ENCODE measurements at places on chromosomes 3 and 15. TPM values are rescaled to one million over a fixed set of nuclear protein-coding genes. Genes with fewer than 3 reads are reported as not detected.

- H3K36me3 ChIP-seq, result no peaks in the 10 kb centered on the region
- H3K4me3 ChIP-seq, result no peak overlapping the region
- DNase-seq, result no peak
- no peaks in the 10 kb centered on the region for H3K27me3 ChIP-seq
These were observed 25.8 kb downstream of the P2RY1 start for GRCh38 chr3:152860736-152861135.

Gene RAB27A
- 28.1 TPM for polyA plus RNA-seq

Gene NEK10
- 0.87 TPM for polyA plus RNA-seq

Gene P2RY14
- polyA plus RNA-seq, result 2.8 TPM

Gene SAXO2
- polyA plus RNA-seq, result 2.8 TPM

DNA sequence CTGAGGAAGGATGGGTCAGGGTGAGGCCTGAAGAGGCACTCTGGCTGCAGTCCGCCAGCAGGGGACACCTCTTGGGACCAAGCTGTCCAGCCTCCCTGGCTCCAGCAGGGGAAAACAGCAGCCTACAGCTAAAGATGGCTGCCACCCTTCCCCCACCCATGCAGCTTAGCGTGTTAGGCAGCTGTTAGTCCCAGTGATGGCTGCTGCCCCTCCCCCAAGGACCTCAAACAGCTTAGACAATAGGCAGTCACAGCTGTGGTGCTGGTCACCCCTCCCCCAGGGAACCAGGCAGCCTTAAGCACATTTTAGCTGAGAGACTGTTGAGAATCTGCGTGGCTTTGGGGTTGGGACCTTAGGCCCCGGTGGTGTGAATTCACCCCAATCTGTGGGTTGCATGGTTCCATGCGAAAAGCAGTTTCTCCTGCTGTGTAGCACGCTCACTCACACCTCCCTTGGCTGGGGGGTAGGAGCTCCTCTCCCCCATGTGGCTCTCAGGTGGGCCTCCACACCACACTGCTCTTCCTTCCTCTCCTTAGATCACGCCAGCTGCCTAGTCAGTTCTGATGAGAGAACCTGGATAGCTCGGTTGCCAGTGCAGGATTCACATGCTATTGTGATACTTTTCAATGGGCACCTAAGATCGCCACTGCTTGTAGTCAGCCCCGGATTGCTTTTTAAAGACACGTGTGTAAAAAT lies 140.5 kb upstream of the CADPS start:
- DNase-seq, result peak; percentile 1
- H3K4me1 ChIP-seq, result no peaks in the 10 kb centered on the region
- H3K36me3 ChIP-seq, result no peaks in the 10 kb centered on the region
- H3K27ac ChIP-seq, result no peak overlapping the region
- H3K27me3 ChIP-seq, result no peaks in the 10 kb centered on the region

Gene CCDC54
- 0.04 TPM for polyA plus RNA-seq

DNA sequence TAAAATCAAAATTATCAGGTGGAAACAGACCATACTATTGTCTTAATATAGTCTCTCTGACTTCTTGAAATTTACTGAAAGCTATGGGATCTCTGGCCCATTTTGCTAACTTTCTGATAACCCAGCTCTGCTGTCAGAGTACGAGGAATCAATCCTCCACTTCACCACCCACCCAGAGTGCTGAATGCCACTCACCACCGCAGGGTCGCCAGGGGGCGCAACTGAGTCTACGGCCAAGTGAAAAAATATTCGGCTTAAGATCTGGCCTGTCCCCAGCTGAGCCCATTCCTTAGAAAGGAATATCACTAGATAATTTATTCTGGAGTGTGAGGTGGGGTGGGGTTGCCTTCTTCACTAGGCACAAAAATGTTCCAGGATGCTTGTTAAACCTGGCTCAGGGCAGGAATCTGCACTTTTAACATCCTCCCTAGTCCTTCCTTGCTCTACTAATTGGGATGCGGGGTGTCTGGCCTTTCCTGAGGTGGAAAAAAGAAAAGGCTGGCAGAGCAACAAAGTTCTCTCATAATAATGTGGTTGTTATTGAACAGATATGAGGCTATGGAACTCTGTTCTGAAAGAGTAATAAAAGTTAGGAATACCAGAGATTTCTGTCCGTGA lies 520.6 kb downstream of the MFSD1 start:
- DNase-seq, result no peak
- no peaks in the 10 kb centered on the region for H3K27me3 ChIP-seq
- H3K27ac ChIP-seq, result no peak overlapping the region
- no peaks in the 10 kb centered on the region for H3K4me1 ChIP-seq
- no peaks in the 10 kb centered on the region for H3K36me3 ChIP-seq
- H3K4me3 ChIP-seq, result no peak overlapping the region

Gene PGBD4
- polyA plus RNA-seq, result 1.9 TPM

GRCh38 chr3:70606018-70606417 lies 293.6 kb upstream of the MDFIC2 start:
- DNase-seq, result no peak
- H3K4me1 ChIP-seq, result no peaks in the 10 kb centered on the region
- no peaks in the 10 kb centered on the region for H3K36me3 ChIP-seq
- no peak overlapping the region for H3K4me3 ChIP-seq

Gene P2RY13
- 4.9 TPM for polyA plus RNA-seq

GRCh38 chr3:143307613-143308183 lies 188.1 kb downstream of the CHST2 start:
- H3K4me3 ChIP-seq, result no peak overlapping the region
- H3K27me3 ChIP-seq, result no peaks in the 10 kb centered on the region

Gene GCHFR
- 182 TPM for polyA plus RNA-seq

Gene KLF15
- polyA plus RNA-seq, result 1.4 TPM

Gene DPPA2
- 0.03 TPM for polyA plus RNA-seq

- DNase-seq, result no peak
- no peaks in the 10 kb centered on the region for H3K36me3 ChIP-seq
- H3K4me3 ChIP-seq, result no peak overlapping the region
- peaks cover 5% of the 10 kb centered on the region for H3K4me1 ChIP-seq
- H3K27ac ChIP-seq, result peak overlapping the region; percentile 62
- no peaks in the 10 kb centered on the region for H3K27me3 ChIP-seq
These were observed 118.6 kb upstream of the PRICKLE2 start for GRCh38 chr3:64343689-64344430.

GRCh38 chr3:2861920-2862319 lies 248.3 kb downstream of the IL5RA start:
- no peak for DNase-seq
- no peaks in the 10 kb centered on the region for H3K36me3 ChIP-seq

Gene AMOTL2
- 36.0 TPM for polyA plus RNA-seq

DNA sequence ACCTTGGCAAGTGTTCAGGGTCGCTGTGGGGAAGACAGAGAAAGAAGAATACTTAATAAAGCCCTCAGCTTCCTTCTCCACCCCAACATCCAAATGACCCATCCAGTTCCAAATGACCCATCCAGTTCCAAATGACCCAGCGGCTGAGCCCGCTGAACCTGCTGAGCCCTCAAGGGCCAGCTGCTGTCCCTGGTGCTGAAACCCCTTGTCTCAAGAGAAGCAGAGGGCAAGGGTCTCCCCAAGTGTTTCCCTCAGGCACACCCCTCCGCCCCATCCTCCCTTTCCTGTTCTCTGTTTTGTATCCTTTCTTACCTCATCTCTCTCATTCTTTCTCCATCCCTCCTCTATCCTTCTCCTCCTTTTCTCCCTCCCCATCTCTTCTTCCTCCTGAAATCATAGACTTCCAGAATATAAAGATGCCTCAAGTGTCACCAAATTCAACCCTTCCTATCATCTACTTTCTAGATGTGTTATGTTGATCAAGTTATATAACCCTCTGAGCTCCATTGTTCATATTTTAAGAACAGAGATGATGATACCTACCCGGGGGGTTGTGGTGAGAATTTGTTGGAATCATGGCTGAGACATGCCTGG lies 29.0 kb downstream of the CCDC33 start:
- no peak overlapping the region for H3K27ac ChIP-seq
- DNase-seq, result no peak
- H3K36me3 ChIP-seq, result no peaks in the 10 kb centered on the region
- H3K4me1 ChIP-seq, result no peaks in the 10 kb centered on the region
- peaks cover 3% of the 10 kb centered on the region for H3K27me3 ChIP-seq

Gene SAMMSON
- 0.09 TPM for polyA plus RNA-seq

DNA sequence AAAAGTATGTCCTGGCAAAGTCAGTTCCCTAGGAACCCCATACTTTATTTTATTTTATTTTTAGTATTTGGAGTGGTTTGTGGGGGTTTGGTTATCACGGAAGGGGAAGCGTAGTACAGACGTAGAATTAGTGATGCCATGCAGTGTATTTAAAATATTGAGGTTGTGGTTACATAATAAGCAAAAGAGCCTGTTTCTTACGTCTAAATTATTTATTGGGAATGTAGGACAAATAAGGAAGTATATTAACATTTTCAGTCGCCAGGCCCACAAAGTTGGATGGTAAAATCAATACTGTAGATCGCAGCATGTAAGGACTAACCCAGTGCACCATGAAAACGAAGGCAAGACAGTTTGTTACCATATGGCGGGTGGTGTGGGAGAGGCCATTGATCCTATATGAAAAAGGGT lies 558 bp downstream of the DTWD1 start:
- H3K36me3 ChIP-seq, result peaks cover 6% of the 10 kb centered on the region
- H3K4me3 ChIP-seq, result peak overlapping the region; percentile 81
- DNase-seq, result peak; percentile 50
- peak overlapping the region; percentile 96 for H3K27ac ChIP-seq

- no peaks in the 10 kb centered on the region for H3K36me3 ChIP-seq
- no peak overlapping the region for H3K27ac ChIP-seq
These were observed 57.9 kb downstream of the ATP1B3 start for GRCh38 chr3:141934354-141934753.

DNA sequence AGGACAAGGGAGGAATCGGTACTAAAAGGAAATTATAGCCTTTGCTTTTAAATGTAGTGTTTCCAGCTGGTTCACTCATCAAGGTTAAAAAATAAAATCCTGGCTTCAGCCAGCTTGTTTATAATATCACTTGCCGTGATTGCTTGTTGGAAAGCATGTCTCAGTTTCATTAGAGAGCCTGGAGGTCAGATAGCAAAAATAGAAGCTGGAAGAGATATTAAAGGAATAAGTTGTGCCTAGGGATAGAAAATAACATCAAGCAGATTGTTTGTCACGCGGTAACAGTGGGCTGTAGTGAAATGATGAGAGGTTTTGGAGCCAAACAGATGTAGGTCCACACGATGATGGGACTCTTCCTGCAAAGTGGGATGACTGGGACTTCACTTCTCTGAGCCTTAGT lies 17.7 kb upstream of the SLMAP start:
- no peaks in the 10 kb centered on the region for H3K27me3 ChIP-seq
- no peaks in the 10 kb centered on the region for H3K36me3 ChIP-seq
- no peak overlapping the region for H3K4me3 ChIP-seq
- no peak overlapping the region for H3K27ac ChIP-seq

Gene GOLGA6D
- 0.04 TPM for polyA plus RNA-seq

GRCh38 chr15:41337631-41338522 lies 5.2 kb downstream of the NUSAP1 start:
- H3K4me1 ChIP-seq, result peaks cover 15% of the 10 kb centered on the region
- no peaks in the 10 kb centered on the region for H3K27me3 ChIP-seq
- H3K27ac ChIP-seq, result no peak overlapping the region
- H3K4me3 ChIP-seq, result no peak overlapping the region

- H3K4me1 ChIP-seq, result peaks cover 4% of the 10 kb centered on the region
- peaks cover 14% of the 10 kb centered on the region for H3K27me3 ChIP-seq
- DNase-seq, result no peak
These were observed 504.7 kb upstream of the PROK2 start for GRCh38 chr3:72289692-72290071.

GRCh38 chr3:197003461-197004385 lies 25.9 kb downstream of the MELTF start:
- peak overlapping the region; percentile 69 for H3K4me3 ChIP-seq
- H3K27me3 ChIP-seq, result no peaks in the 10 kb centered on the region
- DNase-seq, result no peak
- peak overlapping the region; percentile 81 for H3K27ac ChIP-seq

GRCh38 chr3:175741951-175742350 lies 882.8 kb downstream of the NAALADL2 start:
- DNase-seq, result no peak
- H3K27me3 ChIP-seq, result no peaks in the 10 kb centered on the region
- H3K4me3 ChIP-seq, result no peak overlapping the region
- no peaks in the 10 kb centered on the region for H3K4me1 ChIP-seq
- H3K36me3 ChIP-seq, result no peaks in the 10 kb centered on the region

DNA sequence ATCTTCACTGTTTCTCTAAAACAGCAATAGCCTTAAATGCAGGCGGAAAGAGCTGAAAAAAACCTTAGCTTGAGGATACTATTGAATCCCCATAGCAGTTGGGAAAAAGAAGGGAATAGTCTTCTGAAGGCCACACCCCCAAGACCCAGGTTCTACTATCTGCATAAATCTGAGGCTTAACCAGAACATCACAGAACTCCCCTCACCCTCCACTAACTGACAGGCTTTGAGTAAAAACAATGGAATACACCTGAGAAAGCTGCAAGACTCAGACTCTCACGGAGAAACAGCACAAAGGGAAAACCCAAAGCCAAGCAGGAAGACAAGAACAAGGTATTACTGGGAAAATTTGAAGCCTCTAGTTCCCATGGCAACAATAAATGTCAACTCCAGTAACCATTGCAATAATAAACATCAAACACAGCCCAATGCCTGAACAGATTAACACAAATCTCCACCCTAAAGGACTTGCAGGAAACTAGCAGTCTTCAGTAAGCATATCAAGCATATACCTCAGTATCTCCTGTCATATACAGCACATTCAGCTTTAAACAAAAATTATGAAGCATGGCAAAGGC lies 56.4 kb downstream of the TMCC1 start:
- H3K4me3 ChIP-seq, result no peak overlapping the region
- no peak for DNase-seq
- H3K4me1 ChIP-seq, result peaks cover 5% of the 10 kb centered on the region
- no peaks in the 10 kb centered on the region for H3K36me3 ChIP-seq
- no peak overlapping the region for H3K27ac ChIP-seq

- H3K36me3 ChIP-seq, result no peaks in the 10 kb centered on the region
- H3K27ac ChIP-seq, result no peak overlapping the region
- peaks cover 8% of the 10 kb centered on the region for H3K4me1 ChIP-seq
- DNase-seq, result no peak
- no peaks in the 10 kb centered on the region for H3K27me3 ChIP-seq
These were observed 148.9 kb upstream of the ABI3BP start for GRCh38 chr3:101142160-101142559.

GRCh38 chr3:13266005-13266404 lies 154.1 kb downstream of the NUP210 start:
- H3K27ac ChIP-seq, result no peak overlapping the region
- no peaks in the 10 kb centered on the region for H3K36me3 ChIP-seq
- H3K4me3 ChIP-seq, result no peak overlapping the region
- no peak for DNase-seq
- no peaks in the 10 kb centered on the region for H3K4me1 ChIP-seq

- no peaks in the 10 kb centered on the region for H3K4me1 ChIP-seq
- H3K27me3 ChIP-seq, result no peaks in the 10 kb centered on the region
- DNase-seq, result no peak
These were observed 18.5 kb upstream of the NMNAT3 start for GRCh38 chr3:139696314-139696604.

Gene SCAMP2
- polyA plus RNA-seq, result 104 TPM

Gene ATP8B4
- polyA plus RNA-seq, result 4.4 TPM

- H3K27ac ChIP-seq, result no peak overlapping the region
- DNase-seq, result no peak
- H3K27me3 ChIP-seq, result no peaks in the 10 kb centered on the region
- no peak overlapping the region for H3K4me3 ChIP-seq
- H3K4me1 ChIP-seq, result no peaks in the 10 kb centered on the region
These were observed 96.0 kb downstream of the ATP1B3 start for GRCh38 chr3:141972399-141972798.

Gene FOXB1
- 0.03 TPM for polyA plus RNA-seq

Data from large intestine (tissue), 12 donors.